ENCODE measurements at places on chromosomes 12 and 14.
A peak's percentile ranks its signal among the peaks of the same experiment; 100 is the strongest.

- DNase-seq = no peak
Measured at GRCh38 chr12:44058366-44058765, 222.5 kb downstream of the TMEM117 start.

DNA sequence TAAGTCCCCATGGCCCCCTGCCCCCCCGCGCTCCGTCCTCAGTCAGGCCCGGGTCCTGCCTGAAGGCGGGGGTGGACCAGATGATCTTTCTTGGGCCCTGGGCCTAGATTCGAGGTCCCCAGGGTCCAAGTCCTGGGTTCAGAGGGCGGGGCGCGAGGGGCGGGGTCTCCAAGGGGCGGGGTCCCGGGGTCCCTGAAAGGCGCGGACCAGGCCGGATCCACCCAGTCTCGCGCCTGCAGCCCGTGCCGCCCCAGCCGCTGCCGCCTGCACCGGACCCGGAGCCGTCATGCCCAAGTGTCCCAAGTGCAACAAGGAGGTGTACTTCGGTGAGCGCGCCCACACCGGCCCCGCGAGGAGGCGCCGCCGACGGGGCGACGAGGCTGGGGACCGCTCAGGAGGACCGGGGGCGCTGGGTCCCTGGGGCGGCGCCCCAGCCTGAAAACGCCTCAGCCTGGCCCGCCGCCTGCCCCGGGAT is 325 bp downstream of the CRIP1 start:
- no peak for DNase-seq

DNA sequence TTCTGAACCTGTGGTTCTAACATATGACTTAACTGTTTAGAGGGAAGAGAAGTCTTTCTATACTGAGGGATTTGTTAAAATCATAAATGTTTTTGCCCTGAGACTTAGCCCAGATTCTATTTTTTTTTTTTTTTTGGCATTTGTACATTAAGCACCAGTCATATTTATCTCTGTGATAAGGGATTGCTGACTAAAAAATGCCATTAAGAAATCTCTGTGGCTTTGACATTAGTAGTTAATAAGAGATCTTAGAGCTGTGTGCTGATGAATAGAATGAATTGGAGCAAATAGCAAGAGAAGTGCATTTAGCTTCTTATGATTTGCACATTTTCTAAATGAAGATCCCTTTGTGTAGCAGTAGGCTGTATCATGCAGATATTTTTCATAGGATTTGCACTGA is 32.5 kb downstream of the NFYB start:
- no peak for DNase-seq

DNA sequence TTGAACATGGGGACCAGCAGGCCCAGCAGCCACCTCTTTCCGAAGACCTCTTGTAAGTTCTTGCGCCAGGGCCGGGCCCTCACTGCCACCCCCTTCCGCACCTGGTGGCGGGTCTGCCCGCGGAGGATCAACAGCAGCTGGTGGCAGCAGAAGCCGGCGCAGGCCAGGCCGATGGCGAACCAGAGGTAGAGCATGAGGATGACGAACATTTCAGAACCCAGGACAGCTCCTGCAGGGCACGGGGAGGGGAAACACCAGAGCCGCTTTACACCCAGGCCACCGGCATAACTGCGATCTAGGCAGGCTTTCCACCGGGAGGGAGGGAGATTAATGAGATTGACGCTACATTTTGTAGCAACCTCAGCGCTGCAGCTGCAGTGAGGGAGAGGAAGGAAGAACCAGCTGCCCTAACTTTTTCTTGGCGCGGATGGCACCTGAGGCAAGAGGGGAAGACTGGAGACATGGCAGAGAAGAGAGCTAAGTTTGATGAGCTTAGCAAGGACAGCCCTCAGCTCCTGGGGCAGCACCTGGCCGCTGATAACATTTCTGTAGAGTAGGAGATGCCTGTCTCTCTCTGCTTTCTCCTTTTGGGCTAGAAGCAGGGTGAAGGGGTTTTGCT is 7.8 kb downstream of the ZDHHC22 start:
- peak; percentile 84 for DNase-seq

DNA sequence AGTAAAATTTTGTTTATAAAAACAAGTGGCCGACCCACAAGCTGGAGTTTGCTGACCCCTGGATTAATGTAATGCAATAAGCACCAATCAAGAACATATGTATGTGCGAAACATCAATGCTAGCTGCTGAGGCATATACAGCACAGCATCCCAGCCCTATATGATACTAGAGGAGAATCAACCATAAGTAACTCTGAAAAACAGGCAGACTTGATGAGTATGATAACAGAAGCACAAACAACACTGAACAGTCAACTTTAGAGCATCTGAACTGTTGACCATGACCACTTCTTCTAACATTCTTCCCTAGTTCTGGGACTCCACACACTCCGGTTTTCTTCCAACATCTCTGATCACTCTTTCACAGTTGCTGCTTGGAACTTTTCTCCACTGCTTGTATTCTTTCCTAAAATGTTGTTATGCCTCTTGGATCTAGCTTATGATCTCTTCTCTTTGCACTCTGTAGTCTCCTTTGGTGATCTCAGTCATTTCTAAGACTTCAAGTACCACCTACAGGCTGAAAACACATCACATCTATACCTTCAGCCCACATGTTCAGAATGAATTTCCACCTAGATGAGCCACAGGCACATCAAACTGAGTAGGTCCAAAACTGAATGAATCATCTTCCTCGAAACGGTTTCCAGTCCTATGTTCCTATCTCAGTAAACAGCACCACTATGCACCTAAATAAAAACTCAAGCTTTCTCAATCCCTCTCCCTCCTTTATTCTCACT is 57.2 kb downstream of the STXBP6 start:
- no peak for DNase-seq

DNA sequence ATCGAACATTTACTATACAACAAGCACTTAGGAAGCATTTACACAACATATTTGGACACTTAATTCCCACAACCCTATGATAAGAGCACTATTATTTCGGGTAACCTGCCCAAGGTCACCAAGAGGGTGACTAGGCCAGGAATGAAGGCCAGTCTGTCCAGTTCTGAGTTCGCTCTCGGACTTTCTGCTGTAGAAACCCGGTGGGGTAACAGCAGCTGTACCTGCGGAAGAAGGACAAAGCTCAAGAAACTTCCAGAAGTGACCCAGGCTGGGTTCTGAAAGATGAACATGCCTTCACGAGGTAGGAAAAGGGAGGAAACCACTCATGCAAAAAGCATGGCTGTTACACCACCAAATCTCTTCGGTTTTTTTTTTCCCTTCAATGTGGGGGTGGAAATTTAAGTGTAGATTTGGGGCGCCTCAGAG is 10.8 kb downstream of the PLA2G1B start:
- DNase-seq = no peak

DNA sequence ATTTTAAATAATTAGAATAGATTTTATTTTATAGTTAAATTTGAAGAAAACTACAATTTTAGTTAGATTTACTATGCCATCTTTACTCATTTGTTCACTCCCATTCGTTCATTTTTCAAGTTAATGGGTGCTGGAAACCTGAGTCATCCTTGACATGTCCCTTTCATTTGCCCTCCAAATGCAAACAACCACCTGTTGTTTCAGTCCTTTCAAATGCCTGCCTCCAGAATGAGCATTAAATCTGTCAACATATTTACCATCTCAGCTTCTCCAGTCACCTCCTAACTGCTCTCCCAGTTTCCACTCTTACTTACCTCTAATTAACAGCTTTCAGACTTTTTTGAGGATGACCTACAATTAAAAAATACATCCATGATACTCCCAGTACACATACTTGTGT is 375.5 kb downstream of the RAD51B start:
- DNase-seq = no peak

All from GM13977 (cell line).